ENCODE measurements at places on chromosomes 5 and 9.

- no peak for DNase-seq
Observed at GRCh38 chr9:138058181-138058580, 180.6 kb downstream of the CACNA1B start.

DNA sequence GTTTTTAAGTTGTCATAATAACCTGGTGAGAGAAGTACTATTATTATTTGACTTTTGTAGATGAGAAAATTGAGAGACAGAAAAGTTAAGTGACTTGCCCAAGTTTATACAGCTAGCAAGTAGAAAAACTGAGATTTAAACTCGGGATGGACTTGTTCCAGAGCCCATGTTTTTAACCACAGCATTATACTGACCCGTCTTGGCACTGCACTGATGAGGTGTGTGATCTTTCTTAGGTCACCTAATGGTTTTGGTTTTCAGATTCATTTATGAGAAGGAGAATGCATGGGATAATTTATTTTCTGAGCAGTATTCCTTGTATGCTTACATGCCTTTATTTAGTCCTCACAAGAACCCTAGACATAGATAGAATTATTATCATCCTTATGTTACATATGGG lies 201.8 kb upstream of the CDKN2B start:
- DNase-seq, result no peak

GRCh38 chr9:131635285-131635684 lies 90.0 kb downstream of the PRRT1B start:
- DNase-seq, result peak; percentile 95

DNA sequence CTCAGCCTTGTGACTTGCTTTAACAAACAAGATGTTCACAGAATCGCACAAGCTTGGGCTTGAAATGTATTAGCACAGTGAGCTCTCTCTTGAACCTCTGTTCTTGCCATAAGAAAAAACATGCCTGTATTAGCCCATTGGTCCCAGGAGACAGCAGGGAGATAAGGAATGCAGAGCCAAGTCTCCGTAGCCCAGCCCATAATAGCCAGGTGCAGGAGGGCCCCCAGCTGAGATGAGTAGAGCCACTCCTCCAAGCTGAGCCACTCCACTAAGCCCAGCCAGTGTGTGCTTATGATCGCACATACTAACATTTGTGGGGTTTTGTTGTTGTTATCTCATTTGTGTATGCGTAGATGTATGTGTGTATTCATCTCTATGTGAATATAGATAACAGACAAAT lies 21.6 kb upstream of the SVEP1 start:
- no peak for DNase-seq

DNA sequence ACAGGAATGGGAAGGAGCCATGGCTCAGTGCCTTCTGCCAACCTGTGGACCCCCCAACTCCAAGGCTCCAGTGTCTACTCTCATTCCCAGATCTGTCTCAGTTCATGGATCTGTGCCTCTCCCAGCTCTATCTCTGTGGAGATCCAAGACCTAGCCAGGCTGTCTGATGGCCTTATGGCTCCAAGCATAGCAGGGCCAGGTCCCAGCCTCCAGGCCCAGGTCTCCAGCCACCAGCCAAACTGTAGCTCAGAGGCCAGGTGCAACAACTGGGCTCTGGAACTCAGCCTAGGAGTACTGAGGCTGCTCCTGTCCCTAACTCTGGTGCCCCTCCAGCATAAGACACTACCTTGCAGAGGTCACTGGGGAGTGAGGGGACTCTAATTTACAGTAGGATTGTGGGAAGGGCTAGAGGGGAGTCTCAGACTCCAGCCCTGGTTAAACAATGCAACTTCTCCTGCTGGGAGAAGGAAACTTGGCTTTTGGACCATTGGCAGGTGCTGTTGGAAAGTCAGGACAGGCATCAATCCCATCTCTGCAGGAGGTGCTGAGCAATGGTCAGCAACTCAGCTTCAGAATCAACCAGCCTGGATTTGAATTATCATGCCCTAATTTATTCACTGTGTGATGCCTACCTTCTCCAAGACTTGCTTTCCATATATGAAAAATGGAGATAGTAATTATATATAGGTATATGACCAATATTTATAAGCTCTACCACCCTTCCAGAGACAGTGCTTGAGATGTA lies 63.0 kb downstream of the PCDH1 start:
- no peak for DNase-seq

GRCh38 chr9:17757816-17758215 lies 178.9 kb downstream of the SH3GL2 start:
- no peak for DNase-seq

- DNase-seq, result no peak
Observed at GRCh38 chr5:40436535-40437237, 243.0 kb upstream of the PTGER4 start.

DNA sequence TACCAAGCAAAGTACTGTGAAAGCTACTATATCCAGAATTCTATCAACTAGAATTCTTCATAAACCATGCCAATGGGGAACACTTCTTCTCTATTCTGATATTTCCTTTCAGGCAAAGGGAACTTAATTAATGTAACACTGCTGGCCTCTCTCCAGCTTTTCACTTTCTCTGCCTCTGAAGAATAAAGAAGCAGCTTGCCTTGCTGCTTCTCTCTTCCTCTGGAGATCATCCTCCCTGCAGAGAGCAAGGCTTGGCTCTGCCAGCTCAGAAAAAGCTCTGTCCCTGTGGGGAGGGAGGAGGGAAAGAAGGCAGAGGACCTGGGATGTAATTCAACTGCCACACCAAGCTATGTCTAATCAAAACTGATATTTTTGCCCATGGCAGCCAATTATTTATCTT lies 6.5 kb downstream of the CTNND2 start:
- no peak for DNase-seq

Measured in kidney glomerular epithelial cell (primary cell).